ENCODE measurements at places on chromosomes 12 and 14. TPM values are rescaled to one million over a fixed set of nuclear protein-coding genes. Genes with fewer than 3 reads are reported as not detected.

- no peak for DNase-seq
Measured at GRCh38 chr12:6980740-6981139, 10.0 kb downstream of the EMG1 start.

Gene CAPZA3
- not detected for total RNA-seq

Gene MGAT4C
- 1.0 TPM for total RNA-seq

GRCh38 chr12:14696265-14696741 lies at the start of gene GUCY2C:
Gene GUCY2C (minus strand): TSS chr12:14696599. CDS start chr12:14696448, 151 bp downstream.
- no peak for DNase-seq

- DNase-seq, result no peak
Measured at GRCh38 chr14:69183735-69184134, 7.6 kb upstream of the EXD2 start.

GRCh38 chr12:19045426-19045825 lies 84.1 kb upstream of the PLEKHA5 start:
- DNase-seq, result no peak

GRCh38 chr12:96989916-96990315 lies 82.9 kb downstream of the NEDD1 start:
- DNase-seq, result no peak

DNA sequence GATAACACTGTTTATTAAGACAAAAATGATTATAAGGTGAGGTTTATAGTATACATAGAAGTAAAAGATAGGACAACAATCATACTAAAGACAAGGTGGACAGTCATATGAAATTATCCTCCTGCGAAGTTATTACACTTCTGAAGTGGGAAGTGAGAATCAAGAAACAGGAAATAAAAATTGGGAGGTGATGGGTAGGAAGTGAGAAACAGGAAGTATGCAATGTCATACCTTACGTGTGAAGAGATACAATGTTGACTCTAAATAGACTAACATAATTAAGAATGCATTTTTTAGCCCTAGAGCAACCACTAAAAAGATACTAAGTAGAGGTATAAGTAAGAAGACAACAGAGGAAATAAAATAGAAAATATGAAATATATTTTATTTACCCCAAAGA lies 43.7 kb downstream of the GRIN2B start:
- DNase-seq, result no peak
